ENCODE measurements at places on chromosomes 3 and 15.

DNA sequence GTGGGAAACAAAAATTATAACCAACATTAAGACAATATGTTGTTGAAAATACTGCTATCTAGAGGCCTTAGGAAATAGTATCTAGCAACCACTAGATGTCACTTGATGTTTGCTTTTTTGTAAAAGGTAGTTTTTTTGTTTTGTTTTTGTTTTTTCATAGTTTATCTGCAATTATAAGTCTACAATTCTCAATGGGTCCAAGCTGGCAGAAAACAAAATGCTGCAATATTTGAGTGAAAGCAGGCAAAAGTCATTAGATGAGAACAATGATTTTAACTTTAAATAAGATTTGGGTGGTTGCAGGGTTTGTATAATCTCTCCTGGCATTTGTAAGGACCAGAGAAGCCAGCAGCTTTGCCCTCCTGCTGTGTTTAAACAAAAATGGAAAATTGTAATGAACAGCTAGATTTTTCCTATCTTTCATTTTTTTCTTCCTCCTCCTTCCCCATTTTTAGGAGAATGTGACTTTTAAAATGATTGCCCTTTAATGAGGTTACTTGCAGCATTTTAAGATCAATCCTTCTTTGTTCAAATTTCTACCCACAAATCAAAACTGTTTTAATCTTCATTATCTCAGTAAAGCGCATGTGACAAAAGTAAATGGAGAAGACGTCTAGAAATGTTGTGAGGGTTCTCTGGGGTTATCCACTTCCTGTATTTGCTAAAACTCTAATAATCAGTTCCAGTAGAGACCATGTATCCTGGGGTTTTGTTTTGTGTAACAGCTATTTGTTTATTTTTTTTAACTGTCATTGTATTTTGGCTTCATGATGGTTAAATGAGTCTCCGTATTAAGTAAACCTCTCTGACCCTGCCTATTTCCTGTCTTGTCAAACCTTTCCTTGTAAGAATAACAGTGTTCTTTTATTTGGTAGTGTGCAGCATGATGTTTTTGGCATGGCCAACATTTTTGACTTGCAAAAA lies 27.3 kb downstream of the DUT start:
- peak; percentile 76 for DNase-seq

DNA sequence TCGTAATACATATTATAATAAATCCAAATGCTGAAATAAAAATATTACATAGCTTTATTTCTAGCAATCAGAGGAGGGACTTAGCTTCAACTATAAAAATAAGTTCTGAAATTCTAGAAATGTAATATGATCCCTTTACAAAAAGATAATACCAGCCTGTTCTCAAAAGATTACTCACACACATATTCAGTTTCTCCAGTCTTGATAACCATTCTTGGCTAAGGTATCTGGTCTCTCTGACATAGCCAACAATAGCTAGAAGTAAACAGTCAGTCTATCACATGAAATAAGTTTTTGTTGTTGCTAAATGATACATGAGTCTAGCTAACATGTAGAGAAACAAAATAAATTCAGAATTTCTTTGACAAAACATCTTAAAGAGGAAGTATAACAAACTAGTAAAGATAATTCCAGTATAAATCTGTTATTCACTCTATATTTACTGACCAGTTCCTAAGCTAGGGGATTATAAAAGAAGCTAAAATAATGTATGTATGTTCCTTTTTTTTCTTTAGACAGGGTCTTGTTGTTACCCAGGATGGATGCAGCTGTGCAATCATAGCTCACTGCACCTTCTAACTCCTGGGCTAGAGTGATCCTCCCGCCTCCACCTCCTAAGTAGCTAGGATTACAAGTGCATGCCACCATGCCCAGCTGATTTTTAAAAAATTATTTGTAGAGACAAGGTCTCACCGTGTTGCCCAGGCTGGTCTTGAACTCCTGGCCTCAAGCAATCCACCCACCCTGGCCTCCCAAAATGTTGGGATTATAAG lies 170.6 kb downstream of the TBL1XR1 start:
- peak; percentile 67 for DNase-seq

GRCh38 chr15:29139072-29139471 lies 130.6 kb downstream of the NSMCE3 start:
- no peak for DNase-seq

DNA sequence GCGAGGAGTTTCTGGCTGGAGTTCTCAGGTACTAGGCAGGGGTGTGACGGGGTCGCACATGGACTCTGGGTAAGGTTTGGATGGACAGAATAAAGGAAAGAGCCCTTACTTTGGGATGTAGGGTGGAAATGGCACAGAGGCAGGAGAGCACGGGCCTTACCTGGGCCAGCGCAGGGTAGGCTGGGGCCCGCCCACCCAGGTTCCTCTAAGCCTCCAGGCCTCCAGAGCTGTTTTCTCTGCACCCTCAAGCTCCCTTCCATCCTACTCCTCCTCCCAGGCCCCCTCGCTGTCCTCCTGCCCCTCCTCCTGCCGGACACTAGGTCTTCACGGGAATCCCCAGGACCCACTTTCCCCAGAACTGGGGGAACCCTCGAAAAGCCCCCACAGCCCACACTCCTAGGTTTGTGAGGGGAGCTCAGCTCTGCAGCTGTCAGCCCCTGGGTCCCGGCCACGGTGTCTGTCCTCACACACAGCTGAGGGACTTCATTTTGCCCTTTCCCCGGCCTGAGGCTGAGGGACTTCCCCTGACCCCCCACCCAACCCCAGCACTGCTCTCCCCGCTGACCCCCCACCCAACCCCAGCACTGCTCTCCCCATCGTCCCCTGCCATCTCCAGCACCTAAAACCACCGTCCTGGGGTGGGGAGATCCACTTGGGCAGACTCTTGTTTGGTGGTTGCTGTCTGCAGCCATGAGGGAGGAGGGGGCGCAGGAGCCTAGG lies 53.0 kb upstream of the PCSK6 start:
- DNase-seq, result no peak

DNA sequence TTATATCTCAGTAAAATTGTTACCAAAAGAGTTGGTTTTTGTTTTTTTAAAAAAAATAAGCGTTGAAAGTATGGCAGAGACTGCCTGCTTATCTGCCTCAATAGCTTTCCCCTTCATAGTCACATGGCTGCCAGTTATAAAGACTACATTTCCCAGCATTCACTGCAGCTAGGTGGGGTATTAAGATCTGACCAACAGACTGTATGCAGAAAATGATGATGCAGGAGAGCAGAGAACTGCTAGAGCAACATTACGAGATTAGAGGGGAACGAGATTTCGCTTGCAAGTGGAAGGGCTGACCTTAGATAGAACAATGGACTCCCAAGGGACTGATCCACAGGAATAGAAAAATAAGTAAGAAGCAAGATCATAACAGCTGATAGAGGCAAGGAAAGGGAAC lies 14.3 kb downstream of the RHOA start:
- peak; percentile 54 for DNase-seq

DNA sequence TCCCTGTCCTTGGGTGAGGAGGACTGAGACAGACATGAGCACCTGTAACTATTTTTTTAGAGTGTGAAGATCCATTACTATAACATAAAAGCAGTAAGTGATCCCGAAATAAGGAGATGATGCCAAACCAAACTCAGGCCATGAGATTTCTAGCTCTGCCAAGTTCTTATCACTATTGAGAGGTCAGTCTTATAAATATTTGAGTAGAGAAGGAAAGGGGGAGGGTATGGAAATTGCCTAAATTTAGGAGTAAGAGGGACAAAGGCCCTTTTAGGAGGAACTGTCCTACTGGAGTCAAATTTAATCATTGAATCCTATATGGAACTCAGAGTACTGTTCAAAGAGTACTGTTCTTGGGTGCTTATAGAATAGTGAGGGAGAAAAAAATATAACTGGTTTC lies 326.9 kb upstream of the NAALADL2 start:
- no peak for DNase-seq

GRCh38 chr3:197286678-197287077 lies 11.7 kb downstream of the DLG1 start:
- DNase-seq, result no peak

DNA sequence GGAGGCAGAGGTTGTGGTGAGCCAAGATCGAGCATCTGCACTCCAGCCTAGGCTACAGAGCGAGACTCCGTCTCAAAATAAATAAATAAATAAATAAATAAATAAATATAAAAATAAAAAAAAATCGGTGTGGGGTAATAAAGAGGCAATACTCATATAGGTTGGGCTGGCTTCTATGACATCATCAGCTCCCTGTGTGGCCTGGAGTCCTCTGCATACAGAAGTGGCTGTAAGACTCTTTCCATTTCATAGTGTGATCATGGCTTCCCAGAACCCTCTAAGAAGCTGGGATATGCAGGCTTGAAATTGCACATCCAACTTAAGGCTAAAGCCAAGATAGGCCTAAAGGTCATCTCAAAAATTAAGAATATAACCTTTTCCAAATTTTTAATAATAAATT lies 101.6 kb downstream of the ZIC4 start:
- DNase-seq, result no peak

GRCh38 chr15:79962178-79962577 lies 8.8 kb downstream of the BCL2A1 start:
- DNase-seq, result no peak

DNA sequence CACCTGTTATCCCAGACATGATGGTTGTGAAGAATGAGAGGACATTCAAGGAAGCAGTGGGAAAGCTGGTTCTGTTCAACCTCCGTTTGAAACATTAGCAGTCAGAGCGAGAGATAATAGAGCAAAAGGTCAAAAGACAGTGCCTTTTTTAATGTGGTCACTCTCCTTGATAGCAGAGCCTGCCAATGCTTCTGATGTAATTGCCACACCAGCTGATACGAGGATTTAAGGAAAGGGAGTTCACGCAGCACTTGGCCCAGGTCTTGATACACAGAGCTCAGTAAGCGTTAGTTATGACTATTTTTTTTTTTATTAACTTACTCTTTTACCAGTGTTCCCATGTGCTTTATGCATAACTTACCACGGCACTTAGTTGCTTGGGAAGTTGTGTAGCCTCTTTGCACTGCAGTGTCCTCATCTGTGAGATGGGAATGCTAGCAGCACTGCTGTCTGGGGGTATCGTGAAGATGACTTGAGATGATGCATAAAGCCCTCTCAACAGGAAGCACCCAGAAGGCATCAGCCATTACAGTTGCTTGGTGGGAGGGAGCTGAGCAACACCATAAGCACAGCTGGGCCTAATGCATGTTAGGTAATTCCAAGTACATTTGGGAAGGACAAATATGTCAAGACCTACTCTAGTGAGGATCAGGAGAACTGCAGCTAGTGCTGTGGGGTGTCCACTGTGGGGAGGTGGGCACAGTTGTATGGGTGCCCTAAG lies 123.3 kb upstream of the RASGRP1 start:
- DNase-seq, result no peak

Measured in fibroblast of pulmonary artery (primary cell).